ENCODE measurements at places on chromosomes 7 and 10.

DNA sequence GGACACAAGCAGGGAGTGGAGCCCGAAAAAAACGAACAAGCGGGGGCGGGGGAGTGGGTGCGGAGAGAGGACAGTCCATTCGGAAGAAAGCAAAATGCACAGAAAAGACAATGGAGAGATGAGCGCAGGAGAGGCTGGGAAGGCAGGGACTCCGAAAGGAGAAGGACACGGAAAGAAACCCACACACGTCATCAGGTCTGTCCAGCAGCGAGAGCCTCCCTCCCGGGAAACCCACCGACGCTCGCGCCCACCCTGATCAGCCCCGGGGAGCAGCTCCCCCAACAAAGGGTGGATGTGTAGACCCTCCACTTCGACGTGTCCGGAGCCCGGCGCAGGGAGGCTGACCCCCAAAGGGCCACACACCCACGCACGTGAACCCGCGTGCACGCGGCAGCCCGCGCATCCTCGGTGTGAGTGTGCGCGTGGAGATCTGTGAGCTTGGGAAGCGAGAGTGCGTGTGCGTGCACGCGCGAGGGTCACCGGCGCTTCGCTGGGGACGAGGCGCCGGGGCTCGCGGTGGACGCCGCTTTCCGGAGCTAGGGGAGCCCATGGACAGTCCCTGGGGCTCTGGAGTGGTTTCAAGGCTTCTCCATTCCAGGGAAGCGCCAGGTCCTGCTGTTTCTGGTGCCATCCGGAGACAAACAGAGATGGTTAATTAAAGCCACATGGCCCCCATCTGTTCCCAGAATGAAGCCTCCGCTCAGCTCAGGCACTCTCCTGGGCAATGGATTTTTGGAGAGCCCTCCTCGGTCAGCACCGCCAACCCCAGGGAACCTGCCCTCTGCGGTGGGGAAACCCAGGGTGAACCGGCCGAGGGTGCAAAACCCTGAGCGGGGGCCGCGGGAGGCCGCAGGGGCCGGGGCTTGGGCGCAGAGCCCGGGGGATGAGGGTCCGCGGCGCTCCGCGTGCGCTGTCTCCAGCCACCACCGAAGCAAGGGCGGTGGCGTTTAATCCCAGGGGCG lies 916 bp downstream of the LAMB1 start:
- DNase-seq, result no peak

DNA sequence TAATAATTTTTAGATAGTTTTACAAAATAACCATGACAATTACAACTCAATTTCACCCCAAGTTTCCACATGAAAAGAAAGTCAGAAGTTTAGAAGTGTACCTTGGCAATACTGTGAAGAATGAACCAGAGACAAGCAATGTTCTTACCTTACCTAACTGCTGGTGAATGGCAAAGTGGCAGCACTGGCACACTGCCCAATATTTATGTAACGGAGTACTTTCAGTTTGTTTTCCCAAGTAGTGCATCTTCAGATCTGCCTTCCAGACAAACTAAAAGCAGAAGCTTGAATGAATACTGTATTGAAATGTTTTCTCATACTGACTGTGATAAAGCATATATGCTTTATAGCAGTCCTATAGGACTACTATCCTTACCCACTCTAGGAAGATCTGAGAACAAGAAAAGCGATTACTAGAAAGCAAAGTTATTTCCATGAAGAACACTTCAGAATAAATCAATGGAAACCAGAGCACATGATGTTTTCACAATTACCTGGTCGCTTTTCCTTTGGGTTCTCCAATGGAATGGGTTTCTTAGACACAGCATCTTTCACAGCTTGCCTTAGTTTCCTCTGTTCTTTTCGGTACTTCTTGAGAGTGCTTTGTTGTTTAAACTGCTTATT lies 1.5 kb downstream of the NOC3L start:
- peak; percentile 24 for DNase-seq

GRCh38 chr10:16386855-16387254 lies 50.0 kb upstream of the PTER start:
- DNase-seq, result no peak

DNA sequence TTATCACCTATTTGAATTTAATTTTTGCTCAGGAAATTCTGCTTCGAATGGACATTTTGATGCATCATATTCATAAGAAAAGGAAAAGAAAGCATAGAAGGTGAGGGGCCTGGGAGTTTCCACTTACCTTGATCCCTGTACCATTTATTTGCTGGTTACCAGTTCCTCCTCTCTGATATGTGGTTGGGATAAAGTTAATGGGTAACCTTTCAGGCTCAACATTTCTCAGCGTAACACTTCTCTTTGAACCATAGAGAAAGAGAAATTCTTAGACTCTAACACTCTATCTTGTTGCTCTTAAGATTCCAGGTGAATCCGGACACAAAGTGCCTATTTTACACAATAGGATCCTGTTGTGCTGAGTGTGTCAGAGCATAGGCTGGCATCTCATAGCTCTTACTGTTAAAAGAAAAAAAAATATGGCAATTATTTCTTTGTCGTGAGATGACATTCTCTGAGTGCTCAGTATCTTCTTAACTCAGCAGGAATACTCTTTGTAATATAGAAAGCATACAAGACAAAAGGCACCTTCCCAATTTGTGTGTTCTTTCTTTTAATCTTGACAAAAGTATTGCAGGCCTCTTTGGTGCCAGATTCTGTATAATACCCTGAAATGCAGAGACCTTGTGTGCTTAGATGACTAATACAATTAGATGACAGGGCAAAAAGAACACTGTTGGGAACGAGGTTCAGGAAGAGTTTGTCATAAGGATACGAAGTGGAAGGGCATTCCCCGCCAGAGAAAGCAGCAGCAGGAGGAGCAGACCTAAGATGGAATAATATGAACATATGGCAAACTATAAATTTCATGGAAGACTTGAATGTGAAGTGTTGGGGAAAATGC lies 689.6 kb downstream of the NRG3 start:
- DNase-seq, result no peak

GRCh38 chr7:73964786-73965185 lies 63.2 kb upstream of the ELN start:
- DNase-seq, result no peak

GRCh38 chr10:47406870-47407691 lies 23.0 kb upstream of the ZNF488 start:
- DNase-seq, result no peak

DNA sequence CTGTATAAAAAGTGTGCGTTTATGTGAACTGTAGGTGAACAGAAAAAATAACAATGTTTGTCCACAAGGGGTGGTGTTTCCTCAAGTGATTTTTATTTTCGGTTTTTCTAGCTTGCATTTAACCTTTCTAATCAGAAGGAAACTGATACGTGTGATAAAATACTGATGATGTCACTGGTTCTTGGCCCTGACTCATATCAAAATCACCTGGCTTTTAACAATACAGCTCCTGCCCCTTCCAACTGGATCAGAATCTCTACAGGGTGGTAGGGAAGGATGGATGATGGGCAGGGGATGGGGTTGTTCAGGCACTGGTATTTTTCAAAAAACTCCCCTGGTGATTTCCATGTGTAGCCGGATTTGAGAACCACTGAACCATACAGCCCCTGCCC lies 10.9 kb downstream of the NPFFR1 start:
- peak; percentile 24 for DNase-seq

- no peak for DNase-seq
These were observed 44.3 kb downstream of the SORBS1 start for GRCh38 chr10:95516774-95517373.

DNA sequence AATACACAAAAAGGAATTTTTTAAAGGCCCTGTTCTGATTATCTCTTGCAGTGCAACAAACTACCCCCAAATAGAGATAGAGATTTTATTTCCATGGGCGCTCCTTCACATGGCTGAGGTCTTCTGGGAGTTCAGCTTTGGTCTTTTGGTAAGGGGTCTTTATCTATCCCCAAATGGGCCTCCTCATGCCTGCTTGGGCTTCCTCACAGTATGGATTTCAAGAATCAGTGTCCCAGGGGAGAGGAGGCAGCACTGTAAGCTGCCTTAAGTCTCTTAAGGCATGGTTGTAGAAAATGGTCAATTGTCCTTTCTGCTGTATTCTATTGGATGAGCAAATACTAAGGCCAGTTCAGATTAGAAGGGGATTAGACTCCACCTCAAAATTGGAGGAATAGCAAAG lies 966.2 kb downstream of the TYW1 start:
- DNase-seq, result no peak

- peak; percentile 57 for DNase-seq
These were observed 54.7 kb upstream of the AFAP1L2 start for GRCh38 chr10:114458955-114459354.

DNA sequence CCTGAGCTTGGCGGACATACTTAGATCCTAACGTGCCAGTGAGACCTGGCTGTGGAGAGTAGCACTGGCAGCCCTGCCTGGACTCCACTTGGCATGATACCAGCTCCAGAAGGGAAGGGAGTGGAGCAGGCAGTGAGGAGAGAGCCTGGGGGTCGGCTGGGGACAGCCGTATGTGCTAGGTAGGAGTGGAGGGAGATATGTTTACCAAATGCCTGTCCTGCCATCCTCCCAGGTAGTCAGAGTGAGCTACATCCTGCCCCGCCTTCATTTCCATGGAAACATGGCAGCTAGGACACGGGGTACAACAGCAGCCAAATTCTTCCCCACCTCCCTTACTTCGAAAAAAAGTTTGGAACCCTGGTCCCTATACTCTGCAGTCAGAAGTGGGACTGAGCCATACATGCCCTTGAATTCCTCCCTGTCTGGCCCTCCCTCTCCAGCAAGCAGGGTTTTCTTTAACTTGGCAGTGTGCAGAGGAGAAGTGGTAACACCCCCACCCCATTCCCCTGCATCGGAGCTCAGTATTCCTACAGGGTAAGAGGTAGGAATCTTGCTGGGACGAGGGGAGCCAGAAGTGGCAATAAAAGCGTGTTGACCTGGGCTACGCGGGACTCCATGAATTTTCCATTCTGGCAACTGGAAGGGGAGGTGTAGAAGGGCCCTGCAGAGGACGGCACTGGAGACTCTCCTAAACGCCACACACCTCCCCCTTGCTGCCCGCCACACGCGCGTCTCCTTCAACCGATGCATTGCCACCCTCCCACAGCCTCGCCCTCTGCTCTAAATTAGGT lies 20.0 kb upstream of the SMO start:
- DNase-seq, result no peak

GRCh38 chr10:102804382-102805055 lies 32.7 kb downstream of the CYP17A1 start:
- DNase-seq, result no peak

DNA sequence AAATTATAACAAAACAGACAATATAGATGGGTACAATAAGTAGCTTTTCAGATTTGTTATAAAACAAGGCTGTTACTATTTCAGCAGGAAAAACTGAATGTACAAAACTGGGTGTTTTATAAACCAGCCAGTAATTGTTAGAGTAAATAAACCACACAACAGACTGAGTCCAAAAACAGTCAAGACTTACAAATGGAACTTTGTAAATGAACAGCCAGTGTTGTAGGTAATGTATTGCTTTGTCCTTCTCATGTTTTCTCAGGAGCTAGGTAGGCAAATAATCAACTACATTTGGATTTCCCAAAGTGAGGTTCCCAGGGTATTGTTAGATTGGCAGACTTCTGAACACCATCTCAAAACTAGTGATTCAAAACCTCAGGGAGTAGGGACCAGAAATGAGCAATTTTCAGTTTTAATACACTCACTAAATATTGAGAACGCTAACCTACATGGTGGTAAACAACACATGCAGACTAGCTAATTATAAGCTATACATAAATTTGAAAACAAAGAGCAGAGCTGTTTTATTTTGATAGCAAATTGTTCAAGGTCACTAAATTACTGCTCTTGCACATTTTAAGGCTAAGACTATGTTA lies 36.2 kb downstream of the HERPUD2 start:
- DNase-seq, result no peak

GRCh38 chr7:46202379-46202778 lies 281.3 kb upstream of the IGFBP3 start:
- DNase-seq, result no peak

DNA sequence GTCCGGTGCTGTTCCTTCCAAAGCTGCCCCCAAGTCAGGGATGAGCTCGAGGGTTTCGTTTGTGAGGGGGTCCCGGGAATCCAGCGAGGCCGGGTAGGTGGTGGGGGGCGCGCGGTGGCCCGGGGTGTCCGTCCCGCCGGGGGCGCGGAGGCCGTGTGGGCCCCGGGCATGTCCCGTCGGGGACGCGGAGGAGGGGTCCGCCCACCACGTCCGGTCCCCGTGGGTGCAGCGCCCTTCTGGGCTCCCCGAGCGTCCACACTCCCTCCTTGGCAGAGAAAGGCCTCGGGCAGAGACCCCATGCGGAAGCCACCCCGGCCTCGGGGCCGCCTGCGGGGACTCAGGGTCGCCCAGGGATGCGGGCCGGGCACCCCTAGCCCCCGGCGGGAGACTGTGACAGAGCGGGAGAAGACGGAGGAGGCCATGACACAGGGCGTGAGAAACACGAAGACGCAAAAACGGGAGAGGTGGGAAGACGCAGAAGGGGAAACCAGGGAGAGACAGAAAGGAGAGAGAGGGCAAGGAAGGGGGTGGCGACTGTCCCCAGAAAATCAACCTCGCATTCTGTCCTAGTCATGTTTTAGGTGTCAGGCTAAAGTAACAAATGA lies 640 bp upstream of the ZNF425 start:
- peak; percentile 80 for DNase-seq

DNA sequence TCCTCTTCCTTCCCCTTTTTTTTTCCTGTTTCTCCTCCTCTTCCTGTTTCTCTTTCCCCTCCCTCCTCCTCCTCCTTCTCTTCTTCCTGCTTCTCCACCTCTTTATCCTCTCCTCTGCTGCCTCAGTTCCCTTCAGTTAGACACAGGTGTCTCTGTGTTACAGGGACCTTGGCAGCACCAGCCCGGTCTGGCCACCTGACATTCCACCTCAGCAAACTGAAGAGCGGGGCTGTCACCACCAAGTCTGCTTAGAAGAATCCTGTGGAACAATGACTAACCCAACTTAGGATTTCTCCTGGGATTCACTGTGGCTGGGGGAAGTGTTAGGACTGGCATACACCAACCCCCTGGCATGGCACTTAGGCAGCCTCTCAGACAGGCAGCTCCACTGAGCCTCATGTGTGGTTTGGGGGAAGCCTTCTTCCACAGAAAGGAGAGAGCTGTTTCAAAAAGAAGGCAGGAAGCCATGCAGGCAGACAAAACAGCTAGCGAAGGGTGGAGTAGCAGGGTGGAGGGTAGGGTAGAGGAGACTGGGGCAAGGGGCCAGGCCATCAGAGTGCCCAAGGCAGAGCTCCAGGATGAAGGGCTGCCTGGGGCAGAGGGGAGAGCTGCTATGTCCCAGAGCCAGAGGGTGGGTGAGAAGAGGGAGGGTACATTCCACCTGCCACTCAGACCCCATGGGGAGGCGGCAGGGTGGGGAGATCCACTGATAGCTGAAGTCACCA lies 13.2 kb upstream of the GDF10 start:
- DNase-seq, result no peak

DNA sequence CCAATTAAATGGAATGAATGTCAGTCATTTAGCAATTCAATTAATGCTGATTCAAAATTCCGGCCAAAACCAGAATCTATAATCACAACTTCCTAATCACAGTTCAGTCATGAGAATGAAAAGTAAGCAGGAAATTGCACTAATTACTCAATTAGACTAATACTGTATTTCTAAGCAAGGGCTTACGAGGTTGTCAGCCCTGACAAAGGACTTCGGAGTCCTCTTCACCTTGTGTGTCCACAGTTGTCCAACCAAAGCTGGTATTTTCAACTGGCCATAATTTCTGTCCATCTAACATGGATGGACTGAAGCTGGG lies 17.4 kb downstream of the CPA1 start:
- DNase-seq, result no peak

All from activated CD4-positive, alpha-beta memory T cell treated with anti-CD3 and anti-CD28 coated beads for 36 hours (primary cell).